ENCODE measurements at places on chromosomes 2 and 18. TPM values are rescaled to one million over a fixed set of nuclear protein-coding genes. Genes with fewer than 3 reads are reported as not detected.

Gene KIAA2012
- not detected for total RNA-seq

Gene LMAN2L
- total RNA-seq, result 10.2 TPM

Gene LIMS3
- 9.7 TPM for total RNA-seq

Gene AQP4
- not detected for total RNA-seq

Gene CHST9
- not detected for total RNA-seq

Gene AKAIN1
- not detected for total RNA-seq

Gene PLGLB1
- total RNA-seq, result not detected

Gene G6PC2
- total RNA-seq, result 0.35 TPM

GRCh38 chr2:202682274-202682673 lies 47.5 kb downstream of the FAM117B start:
- DNase-seq, result no peak

- no peak for DNase-seq
Measured at GRCh38 chr2:1995987-1996386, 251.7 kb upstream of the PXDN start.

DNA sequence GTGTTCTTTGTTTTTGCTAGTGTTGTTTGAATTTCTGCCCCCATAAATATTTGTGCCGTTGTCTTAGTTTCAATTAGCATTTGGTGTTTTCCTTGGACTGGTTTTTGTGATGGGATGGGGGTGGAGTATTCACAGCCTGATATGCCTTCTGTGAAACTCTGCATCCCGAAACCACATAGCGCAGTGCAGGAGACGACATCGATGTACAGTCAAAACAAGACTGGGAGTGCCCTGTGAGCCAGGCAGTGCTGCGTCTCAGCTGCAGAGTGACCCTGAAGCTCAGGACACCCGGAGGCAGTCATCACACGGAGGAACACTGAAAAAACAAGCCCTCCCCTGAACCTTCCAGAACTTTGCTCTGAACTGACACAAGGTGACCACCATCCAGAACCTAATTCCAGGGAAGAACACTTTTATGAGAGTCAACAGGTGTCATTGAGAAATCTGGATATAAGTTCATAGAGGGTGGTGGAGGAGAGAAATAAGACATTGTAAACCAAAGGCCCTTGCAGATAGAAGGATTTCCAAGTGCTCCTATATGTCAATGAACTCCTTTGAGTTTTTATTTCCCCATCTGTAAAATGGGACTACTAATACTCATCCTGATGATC lies 61.2 kb upstream of the CABLES1 start:
- DNase-seq, result no peak

- DNase-seq, result no peak
Measured at GRCh38 chr18:21452276-21452780, 148.2 kb downstream of the ESCO1 start.

DNA sequence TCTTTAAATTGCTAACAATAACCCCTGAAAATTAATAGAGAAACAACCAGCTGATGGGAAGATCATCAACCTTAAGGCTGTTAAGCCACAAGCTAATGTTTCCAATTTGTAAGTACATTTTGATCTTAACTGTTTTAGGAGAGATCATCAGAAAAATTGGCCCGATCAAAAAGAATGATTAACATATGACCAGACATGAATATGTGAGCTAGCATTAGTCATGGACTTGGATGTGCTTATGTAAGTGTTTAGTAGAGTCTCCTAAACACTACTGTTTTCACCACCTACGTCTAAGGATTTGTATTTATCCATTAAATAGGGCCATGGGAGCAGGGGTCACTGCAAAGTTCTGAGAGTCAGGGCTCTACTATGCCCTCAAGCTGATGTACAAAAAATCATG lies 4.3 kb downstream of the LMAN1 start:
- DNase-seq, result no peak

DNA sequence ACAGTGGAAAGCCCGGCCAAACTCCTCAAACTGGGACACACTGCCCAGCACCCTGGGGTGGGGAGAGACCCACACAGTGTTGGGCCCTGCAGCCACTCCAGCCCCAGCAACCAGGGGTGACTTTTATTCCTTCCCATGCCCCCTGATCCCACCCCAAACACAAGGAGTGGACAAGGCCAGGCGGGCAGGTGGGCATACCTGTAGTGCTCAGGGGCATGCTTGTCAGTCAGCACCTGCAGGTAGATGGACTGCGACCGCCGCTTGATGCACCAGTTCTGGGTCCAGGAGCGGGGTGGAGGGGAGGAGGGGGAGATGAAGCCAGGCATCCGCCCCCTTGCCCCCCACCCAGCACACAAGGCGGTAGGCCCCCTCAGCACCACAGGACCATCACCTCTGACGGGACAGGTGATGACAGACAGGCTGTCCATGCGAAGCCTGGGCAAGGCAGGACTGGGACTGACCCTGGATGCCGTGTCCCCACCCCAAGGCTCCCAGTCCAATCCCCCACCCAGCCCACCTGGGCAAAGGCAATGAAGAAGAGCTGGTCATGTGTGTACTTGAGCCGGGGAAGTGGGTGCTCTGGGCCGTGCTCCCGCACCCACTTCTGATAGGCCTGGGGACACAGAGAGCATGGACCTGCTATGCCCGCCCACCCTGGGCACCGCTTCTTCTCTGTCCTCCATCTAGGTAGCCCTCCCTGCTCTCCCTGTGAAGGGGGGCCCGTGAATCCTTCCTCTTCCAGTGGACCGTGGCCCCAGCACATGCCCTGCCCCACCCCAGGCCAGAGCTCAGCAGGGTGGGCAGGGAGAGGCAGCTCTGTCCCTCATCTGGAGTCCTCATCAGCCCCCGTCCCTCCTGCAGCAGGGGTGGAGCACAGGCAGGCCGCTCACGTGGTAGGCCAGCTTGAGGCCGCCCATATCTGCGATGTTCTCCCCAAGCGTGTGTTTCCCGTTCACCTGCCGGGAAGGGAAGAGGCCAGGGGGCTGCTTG lies 7.1 kb downstream of the ECEL1 start:
- DNase-seq, result no peak

DNA sequence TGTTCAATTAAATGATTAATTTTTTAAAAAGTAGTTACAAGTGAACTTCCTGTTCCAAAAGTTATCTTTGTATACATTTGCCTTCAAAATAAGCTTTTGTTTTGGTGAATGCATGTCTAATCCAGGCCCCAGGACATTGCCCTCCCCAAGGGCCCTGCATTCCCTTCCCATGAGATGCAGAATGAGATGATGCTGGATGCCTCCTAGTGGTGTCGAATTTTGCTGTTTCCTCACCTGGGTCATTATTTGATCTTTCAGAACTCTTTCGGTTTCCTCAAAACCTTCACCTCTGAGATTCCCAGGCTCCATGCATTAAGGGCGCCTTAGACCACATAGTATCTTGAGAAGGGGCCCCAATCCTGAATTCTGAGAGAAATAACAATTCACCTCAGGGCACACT lies 728.8 kb downstream of the CNTNAP5 start:
- DNase-seq, result no peak

DNA sequence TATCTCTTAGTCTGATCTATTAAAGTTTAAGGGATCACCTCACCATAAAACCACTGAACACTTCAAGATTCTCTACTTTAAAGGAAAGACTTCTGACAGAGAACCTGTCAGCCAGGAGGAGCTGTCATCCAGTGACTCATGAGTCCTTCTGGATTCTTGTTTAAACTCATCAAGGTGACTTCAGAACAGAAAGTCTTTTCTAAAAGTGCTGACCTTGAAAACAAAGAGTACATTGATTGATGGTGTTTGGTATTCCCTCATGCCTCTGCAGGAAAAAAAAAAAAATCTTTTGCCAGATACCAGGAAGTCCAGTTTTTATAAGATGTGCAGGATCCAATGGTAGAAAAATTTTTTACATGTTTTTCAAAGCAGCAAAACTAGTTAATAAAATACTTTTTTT lies 12.3 kb downstream of the DSG2 start:
- DNase-seq, result no peak

DNA sequence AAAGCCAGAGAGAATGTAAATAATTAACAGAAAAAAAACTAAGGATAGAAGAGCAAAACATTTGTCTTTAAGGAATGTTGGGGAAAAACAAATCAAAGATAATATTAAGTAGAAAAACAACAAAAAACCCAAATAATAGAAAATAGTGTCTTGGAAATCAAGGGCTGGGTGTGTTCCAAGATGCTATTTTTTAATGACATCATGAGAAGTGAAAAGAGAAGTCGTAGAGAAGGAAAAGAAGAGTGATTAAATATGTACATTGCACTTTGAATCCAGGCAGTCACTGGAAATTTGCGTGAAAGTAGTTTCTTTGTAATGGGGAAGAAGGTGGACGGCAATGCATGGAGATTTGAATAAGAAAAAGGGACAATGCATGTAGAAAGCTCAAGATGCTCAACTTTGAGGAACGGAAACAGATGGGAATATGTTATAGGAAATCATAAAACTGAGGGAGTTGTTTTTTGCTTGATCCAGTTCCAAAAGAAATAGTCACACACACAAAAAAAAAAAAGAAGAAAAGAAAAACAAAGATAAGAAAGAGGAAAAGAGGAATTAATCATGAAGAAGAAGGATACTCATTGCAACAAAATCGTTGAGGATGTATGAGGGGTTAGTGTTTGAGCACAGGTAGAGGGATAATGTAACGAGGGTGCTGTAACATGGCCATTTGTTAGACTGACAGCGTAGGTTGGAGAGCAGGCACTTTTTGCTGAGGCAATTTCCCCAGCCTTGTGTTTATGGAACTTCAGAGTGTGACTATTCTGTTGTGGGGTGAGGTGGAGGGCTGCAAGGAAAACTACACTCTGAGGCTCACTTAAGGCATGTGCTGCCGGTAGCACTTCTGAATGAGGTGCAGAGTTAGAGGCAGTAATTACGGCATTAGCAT lies 184.1 kb downstream of the CALCRL start:
- no peak for DNase-seq

- DNase-seq, result no peak
Measured at GRCh38 chr2:143452817-143453451, 323.7 kb downstream of the ARHGAP15 start.

GRCh38 chr2:113877711-113878598 lies 11.9 kb upstream of the ACTR3 start:
- DNase-seq, result no peak

DNA sequence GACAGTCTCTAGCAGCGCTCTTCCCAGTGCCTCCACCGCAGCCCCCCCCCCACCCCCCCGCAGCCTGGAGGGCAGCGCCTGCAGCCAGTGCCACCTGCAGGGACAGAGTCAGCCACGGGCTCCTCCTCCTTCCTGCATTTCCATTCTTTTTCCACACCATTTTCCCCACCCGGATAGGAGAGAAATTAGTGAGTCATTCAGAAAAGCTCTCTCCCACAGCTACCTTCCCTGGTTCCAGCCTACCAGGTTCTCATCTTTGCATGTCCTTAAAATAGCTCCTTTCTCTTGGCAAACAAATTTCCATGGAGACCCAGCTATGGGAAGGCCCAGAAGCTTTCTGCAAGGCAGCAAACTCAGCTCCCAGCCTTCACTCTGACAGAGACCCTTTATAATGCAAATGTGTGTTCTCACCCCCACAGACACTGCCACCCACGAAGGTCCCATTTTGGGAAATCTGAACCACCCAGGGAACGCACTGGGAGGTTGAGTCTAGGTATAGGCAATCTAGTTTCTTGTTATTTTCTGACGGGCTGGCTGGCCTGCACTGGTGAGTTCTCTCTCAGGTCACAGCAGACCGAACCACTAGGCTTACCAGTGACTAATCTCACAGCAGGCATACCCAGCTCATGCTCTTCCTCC lies 41.8 kb upstream of the ATG16L1 start:
- DNase-seq, result no peak

DNA sequence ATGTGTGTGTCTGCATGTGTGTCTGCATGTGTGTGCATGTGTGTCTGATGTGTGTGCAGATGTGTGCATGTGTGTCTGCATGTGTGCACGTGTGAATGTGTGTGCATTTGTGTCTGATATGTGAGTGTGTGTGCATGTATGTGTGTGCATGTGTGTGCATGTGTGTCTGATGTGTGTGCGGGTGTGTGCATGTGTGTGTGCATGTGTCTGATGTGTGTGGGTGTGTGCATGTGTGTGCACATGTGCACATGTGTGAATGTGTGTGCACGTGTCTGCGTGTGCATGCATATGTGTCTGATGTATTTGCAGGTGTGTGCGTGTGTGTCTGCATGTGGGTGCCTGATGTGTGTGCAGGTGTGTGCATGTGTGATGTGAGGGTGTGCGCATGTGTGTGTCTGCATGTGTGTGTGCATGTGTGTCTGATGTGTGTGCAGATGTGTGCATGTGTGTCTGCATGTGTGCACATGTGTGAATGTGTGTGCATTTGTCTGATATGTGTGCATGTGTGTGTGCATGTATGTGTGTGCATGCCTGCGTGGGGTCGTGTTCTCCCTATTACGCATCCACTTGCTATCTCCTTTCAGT lies 470.1 kb upstream of the HS6ST1 start:
- peak; percentile 55 for DNase-seq

DNA sequence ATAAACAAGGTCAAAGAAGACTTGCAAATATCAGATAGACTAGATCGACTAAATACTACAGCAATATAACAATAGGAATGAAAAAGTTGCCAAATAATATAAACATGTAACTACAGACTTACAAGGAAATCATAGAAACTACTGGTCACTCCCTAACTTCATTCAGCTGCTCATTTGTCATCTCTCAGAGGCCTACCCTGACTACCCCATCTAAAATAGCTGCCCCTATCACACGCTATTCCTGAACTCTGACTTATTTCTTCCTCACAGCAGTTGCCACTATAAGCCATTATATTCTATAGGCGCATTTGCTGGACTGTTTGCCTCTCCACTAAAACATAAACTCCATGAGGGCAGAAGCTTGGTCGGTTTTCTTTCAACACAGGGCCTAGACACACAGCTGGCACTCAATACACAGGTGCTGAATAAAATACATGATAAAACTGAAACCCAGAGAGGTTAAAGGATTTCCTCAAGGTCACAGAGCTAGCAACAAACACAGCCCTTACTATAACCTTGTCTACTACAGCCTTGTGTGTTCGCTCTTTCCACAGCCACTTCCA lies 1.8 kb downstream of the STRN start:
- no peak for DNase-seq

GRCh38 chr2:159455330-159455918 lies 160.9 kb downstream of the BAZ2B start:
- DNase-seq, result no peak

GRCh38 chr18:5463390-5463789 lies 80.4 kb downstream of the EPB41L3 start:
- DNase-seq, result no peak

DNA sequence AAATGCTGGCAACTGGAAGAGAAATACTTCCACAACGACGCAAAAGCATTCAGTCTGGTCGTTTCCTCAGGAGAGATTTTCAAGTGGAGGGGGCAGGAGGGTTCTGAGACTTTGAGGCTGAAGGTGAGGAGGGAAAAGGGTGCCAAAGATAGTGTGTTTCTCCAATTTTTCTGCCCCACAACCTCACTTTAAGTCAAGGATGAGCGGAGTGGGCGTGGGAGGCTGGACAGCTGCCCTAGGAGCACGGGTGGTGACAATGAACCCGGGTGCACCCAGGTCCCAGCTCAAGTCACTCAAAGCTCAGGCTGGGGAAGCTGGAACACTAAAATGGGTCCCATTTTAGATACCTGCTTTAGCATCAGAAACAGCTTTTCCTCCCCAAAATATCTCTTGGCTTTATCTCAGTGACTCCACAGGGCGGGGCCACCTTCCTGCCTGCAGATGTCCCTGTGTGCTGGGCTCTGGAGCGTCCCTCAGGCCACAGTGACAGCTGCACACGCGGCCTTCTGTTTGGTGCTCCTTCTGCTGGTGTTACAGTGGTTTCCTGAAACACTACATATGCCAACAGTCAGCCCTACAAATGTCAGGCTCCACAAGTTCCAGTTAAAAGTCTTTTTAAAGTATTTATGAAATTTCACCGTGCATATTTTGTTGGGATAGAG lies 1.4 kb upstream of the MBP start:
- no peak for DNase-seq

- no peak for DNase-seq
Measured at GRCh38 chr2:83565181-83565580, 893.9 kb downstream of the SUCLG1 start.

All from mesenteric fat pad (tissue), 1 donor.